ENCODE measurements at places on chromosomes 13 and 19.

GRCh38 chr13:78305171-78305570, 298.2 kb downstream of the POU4F1 start:
- no peak overlapping the region for H3K4me3 ChIP-seq
- DNase-seq: no peak
- peaks cover 2% of the 10 kb centered on the region for H3K27me3 ChIP-seq
- no peak overlapping the region for H3K27ac ChIP-seq
- H3K4me1 ChIP-seq: no peaks in the 10 kb centered on the region
- H3K36me3 ChIP-seq: no peaks in the 10 kb centered on the region

DNA sequence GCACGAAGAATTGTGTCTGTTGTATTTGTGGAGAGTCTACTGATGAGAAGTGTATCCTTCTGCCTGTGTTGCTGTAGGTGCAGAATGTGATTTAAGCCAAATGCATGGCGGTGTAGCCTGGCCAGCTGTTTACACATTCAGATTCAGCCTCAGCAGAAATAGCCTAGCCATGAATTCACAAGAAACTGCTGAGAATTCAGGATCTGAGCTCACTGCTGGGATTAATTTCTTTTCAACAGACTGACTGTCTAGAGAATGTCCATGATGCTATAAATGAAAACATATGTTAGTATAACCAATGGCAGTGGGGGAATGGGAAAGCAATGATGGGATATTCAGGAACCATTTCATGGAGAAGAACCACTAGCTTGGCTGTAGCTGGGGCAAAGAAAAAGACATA, 77.4 kb upstream of the RNF113B start:
- H3K27me3 ChIP-seq: peaks cover 3% of the 10 kb centered on the region
- H3K4me1 ChIP-seq: no peaks in the 10 kb centered on the region
- no peak overlapping the region for H3K4me3 ChIP-seq
- no peak for DNase-seq
- no peak overlapping the region for H3K27ac ChIP-seq

- H3K27ac ChIP-seq: no peak overlapping the region
- no peaks in the 10 kb centered on the region for H3K4me1 ChIP-seq
- no peaks in the 10 kb centered on the region for H3K36me3 ChIP-seq
- no peak overlapping the region for H3K4me3 ChIP-seq
- peaks cover 23% of the 10 kb centered on the region for H3K27me3 ChIP-seq
Measured at GRCh38 chr19:50690439-50690838, 29.2 kb downstream of the SHANK1 start.

DNA sequence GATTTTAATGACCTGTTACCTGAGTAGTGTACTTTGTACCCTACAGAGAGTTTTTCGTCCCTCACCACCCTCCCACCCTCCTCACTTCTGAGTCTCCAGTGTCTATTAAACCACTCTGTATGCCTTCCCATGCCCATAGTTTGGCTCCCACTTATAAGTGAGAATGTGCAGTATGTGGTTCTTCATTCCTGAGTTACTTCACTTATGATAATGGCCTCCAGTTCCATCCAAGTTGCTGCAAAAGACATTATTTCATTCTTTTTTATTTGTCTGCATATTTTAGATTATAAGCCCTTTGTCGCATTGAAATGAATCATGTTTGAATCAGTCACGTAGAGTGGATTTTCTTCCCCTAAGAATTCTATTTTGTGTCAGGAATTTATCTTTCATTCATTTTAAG, 12.2 kb upstream of the HTR2A start:
- H3K4me1 ChIP-seq: no peaks in the 10 kb centered on the region
- H3K36me3 ChIP-seq: no peaks in the 10 kb centered on the region
- H3K27ac ChIP-seq: no peak overlapping the region
- H3K4me3 ChIP-seq: no peak overlapping the region
- H3K27me3 ChIP-seq: peaks cover 20% of the 10 kb centered on the region

GRCh38 chr19:56966225-56966696, 125.7 kb upstream of the PEG3 start:
- no peaks in the 10 kb centered on the region for H3K36me3 ChIP-seq
- no peak overlapping the region for H3K27ac ChIP-seq
- H3K4me3 ChIP-seq: no peak overlapping the region
- DNase-seq: no peak
- H3K4me1 ChIP-seq: no peaks in the 10 kb centered on the region

GRCh38 chr13:107254392-107254791, 686.5 kb upstream of the ARGLU1 start:
- no peak overlapping the region for H3K27ac ChIP-seq
- no peak overlapping the region for H3K4me3 ChIP-seq
- H3K4me1 ChIP-seq: no peaks in the 10 kb centered on the region
- H3K36me3 ChIP-seq: no peaks in the 10 kb centered on the region

- H3K4me1 ChIP-seq: peaks cover 48% of the 10 kb centered on the region
- H3K27ac ChIP-seq: no peak overlapping the region
- no peak for DNase-seq
- peaks cover 23% of the 10 kb centered on the region for H3K36me3 ChIP-seq
- peaks cover 17% of the 10 kb centered on the region for H3K27me3 ChIP-seq
Measured at GRCh38 chr19:16359964-16360363, 35.3 kb downstream of the KLF2 start.

DNA sequence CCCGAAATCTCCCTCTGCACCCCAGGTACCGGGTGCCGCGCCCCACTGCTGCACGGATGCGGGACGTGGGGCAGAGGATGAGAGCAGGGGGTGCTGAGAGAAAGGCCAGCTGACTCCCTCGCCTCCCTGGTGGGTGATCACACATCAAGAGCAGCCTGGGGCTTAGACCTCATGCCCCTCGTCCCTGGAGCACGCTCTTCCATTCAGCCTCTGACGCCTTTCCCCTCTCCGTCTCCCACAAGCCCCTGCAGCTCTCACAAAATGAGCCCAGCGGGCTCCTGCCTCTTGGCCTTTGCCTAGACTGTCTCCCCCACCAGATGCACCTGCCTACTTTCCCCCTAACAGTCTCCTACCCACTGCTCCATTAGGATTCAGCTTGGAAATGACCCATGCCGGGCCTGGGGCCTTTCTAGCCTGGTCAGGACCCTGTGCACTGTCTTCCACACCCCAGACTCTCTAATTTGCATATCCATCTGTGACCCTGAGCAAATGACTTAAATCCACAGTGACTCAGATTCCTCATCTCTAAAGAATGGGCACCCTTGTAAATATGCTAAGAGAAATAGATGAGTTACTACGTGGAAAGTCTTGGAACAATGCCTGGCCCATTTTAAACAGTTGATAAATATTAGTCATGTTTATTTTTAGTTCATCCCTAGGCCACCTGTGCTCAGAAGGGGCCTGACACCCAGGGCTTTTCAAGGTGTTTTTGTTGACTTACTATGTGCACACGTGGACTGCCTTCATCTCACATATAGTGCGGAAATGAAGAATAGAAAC, 582 bp upstream of the PTPRH start:
- H3K27ac ChIP-seq: peak overlapping the region; percentile 30
- peaks cover 3% of the 10 kb centered on the region for H3K4me1 ChIP-seq
- no peaks in the 10 kb centered on the region for H3K36me3 ChIP-seq
- no peak overlapping the region for H3K4me3 ChIP-seq
- DNase-seq: no peak
- H3K27me3 ChIP-seq: peaks cover 15% of the 10 kb centered on the region
